Uterus (tissue), 4 donors: ENCODE measurements at places on chromosomes 3 and 15. TPM values are rescaled to one million over a fixed set of nuclear protein-coding genes. Genes with fewer than 3 reads are reported as not detected.
A peak's percentile ranks its signal among the peaks of the same experiment; 100 is the strongest.

The ZNF502 gene
- total RNA-seq: 20.9 TPM

DNA sequence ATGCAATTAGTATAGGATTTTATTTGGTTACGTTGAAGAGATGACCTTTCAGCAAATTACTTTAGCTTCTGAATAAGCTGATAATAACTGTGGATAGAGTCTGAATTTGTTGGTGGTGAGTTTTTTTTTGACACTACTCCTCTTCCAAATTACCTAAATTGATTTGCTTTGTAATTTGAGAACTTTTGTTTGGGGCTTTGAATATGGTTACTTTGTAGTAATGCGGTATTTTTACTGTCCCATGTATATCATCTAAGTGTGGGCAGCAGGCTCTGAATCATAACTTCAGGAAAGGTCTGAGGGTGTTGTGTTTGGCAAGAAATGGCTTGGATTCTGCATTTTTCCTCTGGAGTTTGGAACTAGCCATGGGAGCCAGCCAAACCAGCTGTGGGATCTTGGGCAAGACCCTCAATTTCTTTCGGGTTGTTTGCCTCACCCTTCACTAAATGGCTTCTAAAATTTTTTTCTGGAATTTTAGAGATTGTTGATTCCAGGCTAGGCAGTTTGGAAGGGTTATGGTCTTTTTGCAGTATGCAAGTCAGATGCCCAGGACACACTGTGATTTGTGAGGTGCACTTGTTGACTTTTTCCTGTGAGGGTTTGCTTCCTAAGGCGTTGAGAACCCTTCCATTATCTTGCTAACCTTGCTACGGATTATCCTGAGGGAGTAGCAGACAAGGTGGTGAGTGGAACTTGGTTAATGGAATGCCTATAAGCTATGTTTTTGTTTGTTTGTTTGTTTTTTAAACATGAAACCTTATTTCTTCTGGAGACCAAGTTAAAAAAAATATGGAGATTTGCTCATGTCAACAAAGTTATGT is 10.4 kb downstream of the PTPRG start:
- no peak for DNase-seq
- H3K36me3 ChIP-seq: no peaks in the 10 kb centered on the region
- H3K27ac ChIP-seq: no peak overlapping the region
- no peak overlapping the region for H3K4me3 ChIP-seq

- peaks cover 8% of the 10 kb centered on the region for H3K4me1 ChIP-seq
- H3K27ac ChIP-seq: peak overlapping the region; percentile 81
- H3K4me3 ChIP-seq: no peak overlapping the region
- DNase-seq: peak; percentile 29
- no peaks in the 10 kb centered on the region for H3K27me3 ChIP-seq
- H3K36me3 ChIP-seq: no peaks in the 10 kb centered on the region
Observed at GRCh38 chr3:171283183-171283847, 176.9 kb downstream of the TNIK start.

The LRRC31 gene
- not detected for total RNA-seq

GRCh38 chr3:16252243-16252978 is 12.3 kb downstream of the DPH3 start:
- no peaks in the 10 kb centered on the region for H3K36me3 ChIP-seq
- H3K27me3 ChIP-seq: no peaks in the 10 kb centered on the region
- H3K27ac ChIP-seq: no peak overlapping the region
- no peak for DNase-seq
- H3K4me3 ChIP-seq: no peak overlapping the region

DNA sequence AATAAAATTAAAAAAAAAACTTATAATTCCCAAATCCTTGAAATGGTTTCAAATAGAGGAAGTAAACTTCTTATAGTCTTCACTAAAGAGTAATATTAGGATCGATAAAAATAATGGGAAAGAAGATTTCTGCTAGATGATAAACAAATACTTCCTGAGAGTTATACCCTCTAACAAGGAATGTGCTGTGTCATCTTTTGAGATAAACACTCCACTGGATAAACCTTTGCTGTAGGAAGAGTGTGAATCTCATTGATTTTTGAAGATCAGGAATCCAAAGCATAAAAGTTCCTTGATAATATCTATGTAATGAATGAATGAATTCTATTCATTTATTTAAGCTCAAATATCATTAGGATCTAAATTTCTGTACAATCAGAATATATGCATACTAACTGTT is 161.0 kb upstream of the GBE1 start:
- H3K27ac ChIP-seq: no peak overlapping the region
- no peaks in the 10 kb centered on the region for H3K27me3 ChIP-seq
- no peak for DNase-seq
- no peaks in the 10 kb centered on the region for H3K36me3 ChIP-seq

GRCh38 chr15:49888734-49889133 is 230.3 kb downstream of the ATP8B4 start:
- DNase-seq: no peak
- peak overlapping the region; percentile 88 for H3K27ac ChIP-seq
- no peak overlapping the region for H3K4me3 ChIP-seq

DNA sequence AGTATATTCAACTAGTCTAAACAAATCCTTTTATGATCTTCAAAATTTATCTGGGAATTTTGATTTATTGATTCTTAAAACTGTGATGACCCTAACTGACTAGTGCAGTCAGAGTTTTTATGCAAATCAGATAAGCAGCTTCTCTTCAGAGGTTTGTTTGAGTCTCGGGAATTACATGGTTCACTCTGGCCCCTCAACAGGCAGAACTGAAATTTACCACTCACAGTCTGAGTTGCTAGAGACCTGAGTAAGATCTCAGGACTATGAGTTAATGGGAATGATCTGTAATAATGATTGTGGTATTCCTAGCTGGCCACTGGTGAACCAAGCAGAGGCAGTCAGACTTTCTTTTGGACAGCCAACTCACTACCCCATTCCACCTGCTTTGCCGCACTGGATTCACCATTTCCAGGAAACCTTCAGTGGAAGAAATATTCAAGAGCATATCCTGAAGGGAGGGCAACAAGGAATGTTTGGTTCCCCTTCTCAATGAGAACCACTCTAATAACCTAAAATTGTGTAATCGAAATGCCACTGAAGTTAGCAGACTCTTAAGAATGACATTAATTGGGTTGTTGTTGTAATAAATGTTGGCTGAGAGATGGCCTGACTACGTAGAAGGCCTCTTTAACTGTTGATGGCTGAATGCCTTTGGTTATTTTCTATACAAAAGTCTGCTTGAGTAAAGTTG is 11.5 kb upstream of the DNAJC13 start:
- H3K36me3 ChIP-seq: no peaks in the 10 kb centered on the region
- H3K4me1 ChIP-seq: no peaks in the 10 kb centered on the region
- DNase-seq: no peak
- no peak overlapping the region for H3K4me3 ChIP-seq

GRCh38 chr3:40451551-40451950 is 5.6 kb upstream of the RPL14 start:
- no peak overlapping the region for H3K4me3 ChIP-seq
- no peak overlapping the region for H3K27ac ChIP-seq
- no peaks in the 10 kb centered on the region for H3K27me3 ChIP-seq
- peaks cover 3% of the 10 kb centered on the region for H3K4me1 ChIP-seq
- no peaks in the 10 kb centered on the region for H3K36me3 ChIP-seq

The STAC gene
- total RNA-seq: 0.77 TPM

DNA sequence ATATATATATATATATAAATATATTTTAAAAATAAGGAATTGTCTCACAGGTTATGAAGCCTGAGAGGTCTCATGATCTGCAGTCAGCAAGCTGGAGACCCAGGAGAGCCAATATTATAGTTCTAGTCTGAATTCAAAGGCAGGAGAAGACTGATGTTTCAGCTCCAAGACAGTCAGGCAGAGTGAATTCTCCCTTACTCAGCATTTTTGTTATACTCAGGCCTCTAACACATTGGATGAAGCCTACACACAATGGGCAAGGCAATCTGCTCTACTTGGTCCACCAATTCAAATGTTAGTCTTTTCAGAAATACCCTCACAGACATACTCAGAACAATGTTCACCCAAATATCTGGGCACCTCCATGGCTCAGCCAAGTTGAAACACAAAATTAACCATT is 157.2 kb downstream of the GOLIM4 start:
- H3K36me3 ChIP-seq: peaks cover 4% of the 10 kb centered on the region
- no peak overlapping the region for H3K27ac ChIP-seq
- H3K4me3 ChIP-seq: no peak overlapping the region
- H3K4me1 ChIP-seq: no peaks in the 10 kb centered on the region
- DNase-seq: no peak

- no peaks in the 10 kb centered on the region for H3K4me1 ChIP-seq
- H3K27ac ChIP-seq: no peak overlapping the region
- H3K36me3 ChIP-seq: no peaks in the 10 kb centered on the region
Observed at GRCh38 chr3:64073158-64073761, 50.0 kb upstream of the PSMD6 start.

The REC114 gene
- not detected for total RNA-seq

- H3K36me3 ChIP-seq: no peaks in the 10 kb centered on the region
- H3K4me3 ChIP-seq: no peak overlapping the region
- H3K4me1 ChIP-seq: no peaks in the 10 kb centered on the region
- DNase-seq: no peak
- no peaks in the 10 kb centered on the region for H3K27me3 ChIP-seq
Observed at GRCh38 chr15:58296276-58296675, 135.5 kb upstream of the LIPC start.

The GOLGA6D gene
- total RNA-seq: not detected

DNA sequence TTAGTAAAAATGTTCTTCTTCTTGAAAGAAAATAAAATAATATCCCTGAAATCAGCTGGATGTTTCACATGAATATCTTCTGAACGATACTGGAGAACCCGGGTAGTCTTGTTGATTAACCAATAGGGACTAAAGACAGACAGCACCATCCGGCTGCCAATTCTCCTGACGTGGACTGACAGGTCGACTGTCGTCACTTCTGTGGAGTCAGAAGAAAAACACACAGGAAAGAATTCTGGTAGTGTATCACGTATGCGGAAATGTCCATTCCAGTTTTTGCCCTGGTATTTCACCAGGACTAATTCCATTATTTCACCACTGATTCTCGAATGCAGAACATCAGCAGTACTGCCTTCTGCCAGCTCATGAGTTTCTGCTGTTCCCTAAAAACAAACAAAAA is 144.6 kb downstream of the VPS13C start:
- H3K27ac ChIP-seq: no peak overlapping the region
- no peaks in the 10 kb centered on the region for H3K27me3 ChIP-seq
- H3K36me3 ChIP-seq: no peaks in the 10 kb centered on the region
- no peaks in the 10 kb centered on the region for H3K4me1 ChIP-seq
- no peak for DNase-seq

The P2RY12 gene
- not detected for total RNA-seq

- H3K27me3 ChIP-seq: no peaks in the 10 kb centered on the region
- no peaks in the 10 kb centered on the region for H3K4me1 ChIP-seq
- H3K36me3 ChIP-seq: no peaks in the 10 kb centered on the region
- no peak for DNase-seq
Observed at GRCh38 chr15:97838606-97839210, 121.8 kb upstream of the ARRDC4 start.
